T-helper 22 cell (primary cell): ENCODE measurements at places on chromosomes 11 and 22.

DNA sequence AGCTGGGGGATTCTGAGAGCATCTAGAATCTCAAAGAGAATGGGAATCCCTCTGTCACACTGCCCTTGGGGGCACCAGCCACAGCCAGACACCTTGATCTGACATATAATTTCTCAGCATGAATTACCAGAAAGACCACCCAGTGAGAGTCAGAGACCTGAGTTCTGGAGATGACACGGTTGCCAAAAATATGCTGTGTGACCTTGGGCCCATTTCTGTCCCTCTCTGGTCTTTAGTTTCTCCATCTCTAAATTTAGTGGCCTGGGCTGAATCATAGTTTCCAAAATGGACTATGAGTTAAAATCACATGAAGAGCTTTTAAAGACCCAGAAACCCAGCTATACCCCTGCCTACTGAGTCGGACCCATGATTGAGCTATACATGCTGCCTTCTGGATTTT, 15.9 kb downstream of the SEZ6L start:
- no peak for DNase-seq

DNA sequence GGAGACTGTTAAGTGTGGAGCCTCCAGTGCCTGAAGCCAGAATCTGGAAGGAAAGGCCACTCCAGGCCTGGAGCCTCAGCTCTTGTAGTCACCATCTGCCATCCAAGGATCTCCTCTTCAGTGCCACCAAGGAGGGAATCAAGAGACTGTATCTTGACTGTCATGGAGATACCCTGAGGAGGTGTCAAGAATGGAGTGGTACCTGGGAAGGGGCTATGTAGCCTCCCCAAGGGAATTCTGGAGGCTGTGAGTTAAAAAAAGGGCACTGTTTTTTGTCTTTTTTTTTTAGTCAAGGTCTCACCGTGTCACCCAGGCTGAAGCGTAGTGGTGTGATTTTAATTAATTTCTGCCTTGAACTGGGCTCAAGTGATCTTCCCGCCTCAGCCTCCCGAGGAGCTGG, 3.2 kb upstream of the C22orf15 start:
- no peak for DNase-seq

DNA sequence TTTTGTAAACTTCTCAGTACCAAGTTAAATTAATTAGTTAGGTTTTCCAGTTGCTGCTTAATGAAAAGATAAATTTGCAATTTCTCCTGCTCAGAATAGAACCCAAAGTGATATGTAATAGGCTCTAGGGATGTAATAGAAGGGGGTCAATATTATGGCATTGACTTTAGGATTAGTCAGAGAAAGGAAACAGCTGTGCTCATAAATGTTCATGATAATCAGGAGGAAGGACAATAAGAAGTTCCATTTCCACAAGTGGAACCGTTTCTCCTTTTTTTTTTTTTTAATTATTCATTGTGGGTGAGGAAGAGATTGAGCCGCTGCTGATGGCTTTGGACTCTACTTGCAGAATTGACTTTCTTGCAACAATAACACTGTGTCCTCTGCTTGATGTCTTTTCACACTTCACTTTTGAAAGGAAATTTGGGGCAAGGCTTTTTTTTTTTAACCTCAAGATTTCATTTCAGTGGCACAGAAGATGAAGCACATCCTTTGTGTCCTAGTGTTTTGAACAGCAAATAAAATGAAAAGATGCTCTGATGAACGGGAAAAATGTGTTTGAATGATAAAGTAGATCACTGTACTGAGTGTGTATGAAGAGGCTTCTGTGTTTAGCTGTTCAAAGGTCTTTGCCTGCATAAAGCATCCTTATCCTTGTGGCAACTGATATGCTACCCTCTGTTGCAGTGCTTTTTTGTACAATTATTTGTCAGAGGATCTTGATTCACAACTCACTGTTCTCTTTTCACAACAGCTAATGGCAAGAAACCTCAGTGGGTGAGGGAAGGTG, 62.4 kb downstream of the GAS2 start:
- no peak for DNase-seq

- no peak for DNase-seq
These were observed 10.0 kb downstream of the MUC5B start for GRCh38 chr11:1232883-1233321.

DNA sequence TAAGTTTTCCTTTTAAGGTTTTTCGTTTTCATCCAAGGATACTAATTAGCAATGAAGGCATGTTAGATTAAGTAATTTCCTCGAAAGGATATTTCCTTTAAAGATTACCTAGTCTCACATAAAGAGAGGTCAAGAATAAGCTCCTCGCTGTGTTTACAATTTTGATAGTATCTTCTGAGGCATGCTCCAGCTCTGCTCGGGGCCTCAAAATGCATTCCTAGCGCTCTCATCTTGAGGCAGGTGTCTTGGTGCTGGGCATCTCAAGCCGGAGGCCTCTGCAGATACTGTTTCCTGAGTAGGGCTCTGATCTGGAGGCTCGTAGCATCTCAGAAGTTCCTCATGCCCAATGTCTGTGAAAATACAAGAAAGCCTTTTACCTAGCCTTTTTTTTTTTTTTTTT, 128.6 kb upstream of the SNX19 start:
- DNase-seq: no peak

GRCh38 chr22:22025320-22026156, 43.0 kb upstream of the TOP3B start:
- no peak for DNase-seq

GRCh38 chr11:73358071-73358470, 18.1 kb upstream of the RELT start:
- no peak for DNase-seq
